ENCODE measurements at places on chromosomes 11 and 22. TPM values are rescaled to one million over a fixed set of nuclear protein-coding genes. Genes with fewer than 3 reads are reported as not detected.

GRCh38 chr11:113992459-113993110, 17.7 kb downstream of the HTR3A start:
- DNase-seq = no peak

- DNase-seq = no peak
Observed at GRCh38 chr11:5891216-5891800, 1.7 kb upstream of the OR52E5 start.

DNA sequence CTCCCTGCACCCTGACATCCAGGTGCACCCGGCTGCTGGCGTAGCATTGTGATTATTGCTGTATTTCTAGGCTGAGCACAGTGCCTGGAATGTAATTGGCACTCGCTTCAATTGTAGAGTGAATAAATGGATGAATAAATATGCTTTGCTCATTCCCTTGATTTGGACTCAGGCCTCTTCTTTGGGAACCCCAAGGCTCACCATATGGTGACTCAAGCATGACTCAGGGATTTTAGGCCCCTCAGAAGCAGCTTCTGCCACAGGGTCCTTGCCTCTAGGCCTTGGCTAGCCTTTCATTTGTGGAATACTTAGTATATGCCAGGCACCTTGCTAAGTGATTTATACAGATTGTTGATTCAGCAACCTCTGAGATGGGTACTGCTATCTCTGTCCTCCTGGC, 78.9 kb downstream of the GRIK4 start:
- DNase-seq = no peak

Gene APOA4
- not detected for total RNA-seq

Gene HORMAD2
- not detected for total RNA-seq

Measured in glomerular endothelial cell (primary cell).